ENCODE measurements at places on chromosomes 3 and 15.

- no peak for DNase-seq
These were observed 56.1 kb downstream of the VGLL3 start for GRCh38 chr3:86934851-86935250.

- DNase-seq, result no peak
These were observed 180.6 kb downstream of the CHL1 start for GRCh38 chr3:377158-377561.

DNA sequence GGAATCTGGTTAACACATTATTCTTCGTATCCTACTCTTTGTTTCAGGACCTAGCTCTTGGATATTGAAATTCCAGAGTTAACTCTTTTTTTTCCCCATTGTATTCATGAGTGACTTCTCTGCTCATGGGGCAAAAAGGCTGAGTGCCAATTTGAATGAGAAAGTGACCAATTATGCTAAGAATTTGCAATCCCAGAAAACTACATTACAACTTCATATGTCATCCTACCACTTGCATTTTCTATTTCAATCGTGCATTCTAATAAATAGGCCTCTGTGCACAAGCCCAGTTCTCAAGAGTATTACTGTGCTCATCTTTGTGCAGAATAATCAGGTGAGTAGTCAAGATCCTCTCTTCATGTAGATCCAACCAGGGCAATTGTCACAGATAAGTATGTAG lies 537.8 kb downstream of the OTOL1 start:
- DNase-seq, result no peak

GRCh38 chr3:188153437-188154013 lies 432 bp upstream of the LPP start:
- DNase-seq, result no peak

- DNase-seq, result no peak
These were observed 48.7 kb downstream of the FBN1 start for GRCh38 chr15:48596841-48597240.

GRCh38 chr3:59064276-59064675 lies 14.5 kb upstream of the CFAP20DC start:
- no peak for DNase-seq

GRCh38 chr15:31597466-31597865 lies 270.8 kb downstream of the KLF13 start:
- no peak for DNase-seq

DNA sequence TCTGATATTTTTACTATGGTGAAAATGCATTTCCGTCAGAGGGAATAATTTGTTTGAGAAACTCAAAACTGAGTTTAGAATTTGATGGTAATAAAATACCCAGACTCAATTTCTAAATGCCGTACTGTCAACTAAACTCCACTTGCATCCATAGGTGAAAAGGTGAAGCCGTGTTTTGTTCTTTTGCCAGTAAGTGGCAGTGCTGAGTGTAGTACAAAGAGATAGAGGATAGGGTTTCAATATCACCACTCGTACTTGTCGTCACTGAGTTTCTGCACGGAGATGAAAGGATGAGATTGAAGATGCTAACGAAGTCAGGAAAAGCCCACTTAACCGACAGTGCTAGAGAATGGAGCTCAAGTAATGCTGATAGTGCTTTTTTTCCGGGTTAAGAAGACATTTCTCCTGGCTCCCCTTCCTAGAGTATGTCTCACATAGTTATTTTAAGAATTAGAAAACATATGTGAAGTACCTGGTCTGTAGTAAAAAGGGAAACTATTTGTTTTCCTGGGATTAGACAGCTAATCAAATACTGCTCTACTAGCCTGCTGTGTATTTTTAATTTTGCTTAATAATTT lies 345.1 kb downstream of the IL5RA start:
- no peak for DNase-seq

DNA sequence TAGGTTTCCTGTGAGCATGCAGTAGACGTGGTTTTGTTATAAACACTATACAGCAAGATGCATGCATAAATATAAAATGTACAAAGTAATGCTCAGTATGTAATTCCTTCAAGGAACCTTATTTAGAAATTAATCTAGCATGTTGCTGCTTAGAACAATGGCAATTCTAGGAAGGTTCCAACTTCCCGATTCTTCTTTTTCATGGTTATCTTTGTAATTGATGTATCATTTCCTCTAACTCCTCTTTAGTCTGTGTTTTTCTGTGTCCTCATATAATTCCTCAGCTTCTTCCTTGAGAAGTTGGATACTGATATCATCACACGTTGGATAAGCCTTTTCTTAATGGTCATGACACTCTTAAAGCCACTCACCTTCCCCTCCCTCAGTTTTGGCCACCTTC lies 3.5 kb downstream of the TSEN2 start:
- DNase-seq, result no peak

GRCh38 chr3:115885621-115886020 lies 262.3 kb downstream of the GAP43 start:
- DNase-seq, result no peak

- no peak for DNase-seq
These were observed 190.0 kb downstream of the PLCH1 start for GRCh38 chr3:155554777-155555451.

DNA sequence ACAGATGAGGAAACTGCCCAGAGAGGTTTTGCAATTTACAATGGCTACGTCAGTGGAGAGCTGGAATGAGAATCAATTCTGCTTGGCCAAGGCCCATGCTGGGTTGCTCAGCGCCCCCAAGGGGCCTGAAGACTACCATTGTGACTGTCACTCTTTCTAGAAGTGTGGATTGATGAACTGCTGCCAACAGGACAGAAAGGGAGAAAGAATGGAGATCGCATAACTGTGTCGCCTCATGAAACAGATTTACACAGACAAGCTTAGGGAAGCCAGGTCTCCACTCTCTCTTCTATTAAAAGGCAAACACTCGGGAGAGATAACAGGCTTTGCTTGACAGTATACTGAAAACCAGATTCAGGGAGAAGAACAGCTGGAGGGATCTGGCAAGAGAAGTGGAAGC lies 160.0 kb downstream of the STT3B start:
- DNase-seq, result no peak

- DNase-seq, result no peak
These were observed 70.1 kb downstream of the AAGAB start for GRCh38 chr15:67184208-67184925.

GRCh38 chr3:167740961-167741587 lies 5.6 kb downstream of the SERPINI1 start:
- DNase-seq, result no peak

DNA sequence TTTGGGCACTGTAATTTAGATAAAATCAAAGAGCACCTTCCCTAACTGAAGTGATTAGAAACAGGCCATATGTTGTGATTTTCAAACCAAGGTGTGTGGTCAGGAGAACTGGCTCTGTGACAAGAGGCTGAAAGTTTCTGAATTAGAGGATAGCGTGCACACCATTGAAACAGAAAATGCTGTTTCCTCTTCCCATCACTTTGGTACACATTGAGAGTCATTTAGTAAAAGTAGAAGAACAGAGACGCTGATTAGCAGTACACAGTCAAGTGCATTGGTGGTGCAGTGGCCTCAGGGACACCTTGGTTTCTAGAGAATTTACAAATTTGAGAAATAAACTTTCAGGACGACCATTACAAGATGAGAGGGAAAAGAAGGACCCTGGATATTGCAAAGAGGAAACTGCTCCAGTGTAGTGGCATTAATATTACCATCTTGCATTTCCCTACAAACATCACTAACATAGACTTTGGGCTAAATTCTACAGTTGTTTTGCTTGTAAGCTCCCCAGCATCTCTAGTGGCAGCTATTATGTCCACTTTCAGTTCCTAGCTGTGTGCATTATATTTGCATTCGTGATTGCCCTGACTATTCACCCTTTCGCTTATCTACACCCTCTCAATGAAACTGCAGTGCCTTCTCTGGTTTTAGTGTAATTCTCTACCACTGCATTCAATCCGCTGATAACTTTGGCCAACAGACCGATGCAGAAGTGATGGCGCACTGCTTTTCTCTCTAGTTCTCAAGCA lies 728.1 kb upstream of the GRM7 start:
- no peak for DNase-seq

DNA sequence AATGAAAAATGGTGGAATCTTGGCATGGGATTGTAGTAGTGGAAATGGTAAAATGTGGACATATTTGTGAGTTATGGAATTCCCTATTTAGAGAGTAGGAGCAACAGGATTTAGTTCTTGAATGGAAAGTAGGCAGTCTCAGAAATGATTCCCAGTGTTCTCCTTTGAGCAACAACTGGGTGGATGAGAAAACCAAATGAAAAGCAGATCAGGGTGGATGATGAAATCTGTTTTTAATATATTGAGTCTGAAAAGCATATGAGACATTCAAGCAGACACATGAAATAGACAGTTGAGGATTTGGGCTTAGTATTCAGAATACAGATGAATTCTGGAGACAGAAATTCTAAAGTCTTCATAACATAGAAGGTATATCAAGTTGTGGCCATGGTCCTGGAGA lies 451.3 kb downstream of the LPP start:
- no peak for DNase-seq

GRCh38 chr3:195115600-195116406 lies 155.2 kb downstream of the XXYLT1 start:
- no peak for DNase-seq

DNA sequence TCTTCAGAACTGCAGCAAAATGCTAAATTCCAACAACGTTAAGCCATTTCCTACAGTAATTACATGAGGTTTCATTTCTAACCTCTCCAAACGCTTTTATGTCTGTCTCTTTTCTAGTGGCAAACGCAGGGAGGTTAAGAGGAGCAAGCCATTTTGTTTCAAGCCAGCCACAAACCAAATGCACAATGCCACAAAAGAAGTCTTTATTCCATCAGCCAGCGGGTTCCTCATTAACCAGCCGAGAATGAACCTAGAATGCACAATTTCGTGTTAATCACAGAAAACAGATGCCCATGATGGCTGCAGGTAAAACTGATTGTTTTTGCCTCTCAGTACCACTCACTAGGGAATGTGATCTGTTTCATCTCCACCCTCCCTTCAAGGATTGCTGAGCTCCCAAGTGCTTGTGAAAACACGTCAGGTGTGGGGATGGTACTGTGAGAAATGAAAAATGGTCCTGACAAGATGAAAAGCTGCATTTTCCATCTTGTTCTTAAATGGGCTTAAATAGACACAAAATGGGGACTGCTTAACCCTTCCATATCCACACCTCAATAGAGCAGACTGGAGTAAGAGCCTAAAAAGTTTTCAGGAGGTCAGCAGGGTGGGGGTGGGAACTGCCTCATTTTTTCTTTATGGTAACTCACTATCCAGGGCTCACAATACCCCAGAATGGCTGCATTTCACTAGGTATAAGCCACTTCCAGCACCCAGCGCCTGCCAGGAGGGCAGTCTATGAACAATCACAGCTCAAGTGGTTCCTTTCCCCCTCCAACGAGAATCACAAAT lies 277.1 kb downstream of the MAGI1 start:
- no peak for DNase-seq

DNA sequence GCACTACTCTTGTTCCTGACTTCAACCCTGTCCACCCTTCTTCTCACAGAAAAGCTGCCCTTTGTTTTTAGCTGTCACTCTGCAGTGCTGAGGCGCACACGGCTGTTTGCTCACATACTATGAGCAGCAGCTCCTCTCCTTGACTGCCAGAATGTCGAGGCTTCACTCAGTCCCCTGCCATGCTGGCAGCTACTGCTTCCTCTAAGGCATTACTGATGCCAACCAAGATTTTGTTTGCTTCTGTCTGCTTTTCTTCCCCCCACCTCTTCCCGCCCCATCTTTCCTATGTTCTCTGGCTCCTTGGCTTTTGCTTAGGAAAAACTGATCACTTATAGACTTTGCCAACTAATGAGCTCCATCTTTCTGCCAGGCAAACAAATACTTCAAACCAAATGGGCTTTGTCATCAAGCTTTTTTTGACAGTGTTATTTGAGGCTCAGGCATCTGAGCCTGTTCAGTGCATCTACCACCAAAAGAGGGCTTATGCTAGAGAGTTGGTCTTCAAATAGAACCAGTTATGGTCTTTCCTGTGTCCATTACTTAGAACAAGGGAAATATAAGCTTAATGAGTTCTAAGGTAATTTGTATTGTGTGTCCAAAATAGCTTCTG lies 81.0 kb downstream of the FBXL2 start:
- DNase-seq, result no peak

GRCh38 chr3:144590854-144591253 lies 619.2 kb downstream of the DIPK2A start:
- DNase-seq, result no peak

GRCh38 chr3:125156456-125156855 lies 56.1 kb downstream of the SLC12A8 start:
- DNase-seq, result no peak

GRCh38 chr3:70854108-70854507 lies 541.7 kb upstream of the MDFIC2 start:
- DNase-seq, result no peak

GRCh38 chr3:69095636-69096035 lies 10.9 kb downstream of the ARL6IP5 start:
- DNase-seq, result no peak

DNA sequence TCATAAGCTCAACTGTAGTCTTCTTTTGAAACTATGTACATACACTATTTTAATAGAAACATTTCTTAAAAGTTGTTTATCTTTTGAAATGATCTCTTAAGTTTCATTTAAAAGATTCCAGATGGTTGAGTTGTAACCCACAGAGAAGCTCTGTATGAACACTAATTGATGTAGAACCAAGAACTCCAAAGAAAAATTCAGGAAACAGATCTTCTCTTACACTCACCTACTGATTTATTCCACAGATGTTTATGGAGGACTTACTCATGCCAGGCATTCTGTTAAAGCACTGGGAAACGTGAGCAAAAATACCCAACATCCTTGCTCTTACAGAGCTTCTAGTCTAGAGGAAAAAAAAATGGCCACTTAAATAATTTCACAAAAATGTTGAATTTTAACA lies 551.1 kb downstream of the NAALADL2 start:
- no peak for DNase-seq

GRCh38 chr3:186922224-186922623 lies 8.1 kb upstream of the ST6GAL1 start:
- DNase-seq, result no peak

DNA sequence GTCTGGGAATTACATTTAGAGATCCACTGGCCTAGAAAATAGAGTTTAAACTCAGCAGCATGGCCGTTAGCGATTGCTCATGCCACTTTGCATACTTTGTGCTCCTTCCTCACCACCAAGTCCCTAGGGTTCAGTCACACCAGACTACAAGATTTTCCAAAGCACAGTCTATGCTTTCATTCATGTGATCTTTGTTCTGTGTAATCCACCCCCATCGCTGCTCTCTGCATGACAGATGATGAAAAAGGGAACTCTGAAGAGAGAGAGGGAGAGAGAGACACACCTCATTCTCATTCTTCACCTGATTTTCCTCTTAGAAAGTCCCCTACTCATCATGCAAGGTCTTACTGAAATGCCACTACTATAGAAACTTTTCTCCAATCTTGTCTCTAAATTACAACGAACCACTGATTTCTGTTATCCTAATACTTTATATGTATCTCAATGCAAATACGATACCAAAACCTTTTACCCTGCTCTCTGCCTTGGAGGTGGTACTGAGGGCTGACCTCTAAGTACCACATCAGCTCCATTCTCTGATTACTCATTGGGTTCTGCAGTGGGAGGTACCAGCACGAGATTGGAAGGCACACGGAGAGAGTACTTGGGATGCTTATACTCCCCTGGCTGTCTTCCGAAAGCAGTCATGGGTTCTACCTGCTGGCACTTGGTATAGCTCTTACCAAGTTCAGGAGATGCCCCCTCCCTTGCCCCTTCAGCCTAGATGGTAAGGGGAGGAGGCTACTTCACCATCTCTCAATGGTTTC lies 1.1 kb upstream of the PARP15 start:
- DNase-seq, result no peak

- no peak for DNase-seq
These were observed 383.4 kb upstream of the MEIS2 start for GRCh38 chr15:37483779-37484178.

GRCh38 chr3:43163895-43164493 lies 58.1 kb upstream of the POMGNT2 start:
- DNase-seq, result no peak

GRCh38 chr3:101861212-101861788 lies 12.0 kb downstream of the NFKBIZ start:
- DNase-seq, result no peak

All from activated CD8-positive, alpha-beta memory T cell treated with anti-CD3 and anti-CD28 coated beads for 1 hour (primary cell).